Activated naive CD8-positive, alpha-beta T cell treated with anti-CD3 and anti-CD28 coated beads, Interleukin-2, amount 10 ng/mL, durations not matched to agents 7 days and 5 days (primary cell): ENCODE measurements at places on chromosomes 2 and 18. TPM values are rescaled to one million over a fixed set of nuclear protein-coding genes. Genes with fewer than 3 reads are reported as not detected.

Gene SULT1C2
- total RNA-seq = not detected

Gene NOP58
- 103 TPM for total RNA-seq

Gene ZEB2
- 19.6 TPM for total RNA-seq

Gene PLEKHH2
- 1.9 TPM for total RNA-seq

Gene DLGAP1
- not detected for total RNA-seq

Gene HOXD4
- not detected for total RNA-seq

Gene CHCHD5
- 35.2 TPM for total RNA-seq

Gene COL4A3
- not detected for total RNA-seq

DNA sequence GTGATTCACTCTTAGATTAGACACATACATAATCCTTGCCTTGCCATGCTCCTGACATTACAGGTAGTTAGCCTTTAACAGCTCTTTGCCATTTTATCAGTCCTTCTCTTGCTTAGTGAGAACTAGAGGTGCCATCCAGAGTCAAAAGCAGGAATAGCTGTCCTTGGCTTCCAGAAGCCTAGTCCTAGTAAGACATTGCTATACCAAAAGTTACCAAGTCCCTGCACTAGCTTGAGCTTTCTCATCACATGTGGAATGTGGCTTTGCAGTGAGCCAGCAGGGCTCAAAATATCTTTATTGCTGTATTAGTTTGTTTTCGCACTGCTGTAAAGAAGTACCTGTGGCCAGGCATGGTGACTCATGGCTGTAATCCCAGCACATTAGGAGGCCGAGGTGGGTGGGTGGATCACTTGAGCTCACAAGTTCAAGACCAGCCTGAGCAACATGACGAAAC lies 104.7 kb upstream of the NOSTRIN start:
- H3K4me1 ChIP-seq = no peaks in the 10 kb centered on the region
- H3K4me3 ChIP-seq = no peak overlapping the region
- DNase-seq = no peak
- H3K36me3 ChIP-seq = peaks cover 28% of the 10 kb centered on the region
- H3K27me3 ChIP-seq = no peaks in the 10 kb centered on the region

DNA sequence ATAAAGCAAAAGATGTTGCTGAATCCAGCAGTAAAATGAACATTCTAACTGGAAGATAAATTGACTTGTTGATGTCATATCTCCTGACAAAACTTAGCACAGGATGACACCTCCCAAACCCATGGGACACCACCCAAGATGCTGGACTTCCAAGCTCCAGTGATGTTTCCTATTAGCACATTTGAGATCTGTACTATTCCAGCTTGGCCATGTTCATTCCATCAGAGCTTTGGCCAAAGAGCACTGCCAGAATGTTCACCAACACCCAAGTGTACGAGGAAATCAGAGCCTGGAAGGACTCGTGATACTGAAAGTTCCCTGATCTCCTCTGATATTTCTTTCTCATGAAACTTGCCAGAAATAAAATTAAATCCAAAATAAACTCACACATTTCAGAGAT lies 44.7 kb downstream of the PID1 start:
- no peaks in the 10 kb centered on the region for H3K4me1 ChIP-seq
- no peak overlapping the region for H3K27ac ChIP-seq
- no peak for DNase-seq
- H3K4me3 ChIP-seq = no peak overlapping the region

GRCh38 chr2:158378926-158379325 lies 77.6 kb downstream of the CCDC148 start:
- H3K4me3 ChIP-seq = no peak overlapping the region
- H3K27ac ChIP-seq = no peak overlapping the region
- peaks cover 3% of the 10 kb centered on the region for H3K27me3 ChIP-seq

DNA sequence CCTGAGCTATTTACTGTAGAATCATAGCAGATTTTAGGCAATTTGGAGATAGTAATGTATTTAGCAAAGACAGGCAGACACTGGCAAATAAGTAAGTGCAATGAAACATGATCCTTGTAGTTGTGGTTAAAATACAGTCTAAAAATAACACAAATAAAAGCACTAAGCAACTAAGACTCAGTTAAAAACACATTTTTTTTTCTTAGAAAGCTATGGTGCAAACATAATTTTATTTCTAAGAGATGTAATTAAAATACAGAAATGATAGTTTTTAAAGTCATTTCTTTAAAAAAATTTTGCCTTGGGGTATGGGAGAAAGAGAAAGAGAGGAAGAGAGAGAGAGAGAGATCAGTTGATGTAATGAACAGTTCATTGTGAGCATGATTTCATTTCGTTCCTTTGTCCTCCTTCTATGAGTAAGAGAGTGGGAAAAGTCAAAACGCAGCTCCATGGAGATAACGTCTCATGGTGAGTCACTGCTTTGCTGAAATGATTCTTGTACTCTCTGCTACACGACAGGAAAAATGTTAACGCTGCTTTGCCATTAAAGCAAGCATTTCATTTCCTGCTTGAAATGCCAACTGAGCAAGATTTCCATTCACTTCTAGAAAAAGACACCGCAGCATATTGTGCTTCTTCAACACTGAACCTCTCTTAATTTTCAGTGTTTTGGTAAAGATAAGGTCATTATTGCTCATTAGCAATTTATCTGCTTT lies 61.3 kb upstream of the PGAP1 start:
- no peaks in the 10 kb centered on the region for H3K27me3 ChIP-seq
- peaks cover 68% of the 10 kb centered on the region for H3K36me3 ChIP-seq
- peak overlapping the region; percentile 76 for H3K4me3 ChIP-seq
- peaks cover 37% of the 10 kb centered on the region for H3K4me1 ChIP-seq
- peak overlapping the region; percentile 92 for H3K27ac ChIP-seq

DNA sequence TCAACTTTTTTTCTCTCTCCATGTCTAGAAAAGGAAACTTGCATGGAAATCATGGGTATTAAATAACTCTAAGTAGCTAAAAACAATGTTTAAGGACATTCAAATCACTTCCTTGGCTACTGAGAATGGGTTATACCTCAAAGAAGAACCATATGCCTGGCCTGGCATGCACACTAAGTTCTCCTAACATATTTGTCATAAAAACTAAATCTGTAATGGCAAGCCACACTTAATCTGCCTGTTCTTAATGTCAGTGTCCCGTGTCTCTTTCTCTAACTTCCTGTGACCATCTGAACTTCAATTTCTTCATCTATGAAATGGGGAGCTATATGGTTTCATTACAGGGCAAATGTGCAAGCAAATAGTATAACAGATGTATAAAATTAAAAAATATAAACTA lies 11.1 kb downstream of the PDE1A start:
- H3K27ac ChIP-seq = no peak overlapping the region
- no peaks in the 10 kb centered on the region for H3K27me3 ChIP-seq
- H3K36me3 ChIP-seq = no peaks in the 10 kb centered on the region

DNA sequence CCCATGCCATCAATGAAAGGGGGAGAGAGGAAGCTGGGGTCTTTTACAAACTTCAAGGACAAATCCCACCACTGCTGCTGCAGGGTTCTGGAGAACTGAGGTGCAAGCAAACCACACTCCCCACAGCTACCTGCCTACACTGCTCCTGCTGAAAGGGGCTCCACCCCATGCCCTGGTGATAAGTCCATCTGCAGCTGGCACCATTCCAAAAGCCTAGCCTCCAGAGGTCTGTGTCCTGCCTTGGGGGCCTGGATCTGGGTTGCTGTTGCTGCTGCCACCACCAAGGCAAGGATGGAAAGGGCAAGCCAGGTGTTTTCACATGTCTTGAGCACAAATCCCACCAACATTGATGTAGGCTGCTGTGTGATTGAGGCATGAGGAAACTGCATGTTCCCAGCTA lies 97.4 kb upstream of the UBE2E3 start:
- no peak overlapping the region for H3K27ac ChIP-seq
- peaks cover 8% of the 10 kb centered on the region for H3K27me3 ChIP-seq
- no peaks in the 10 kb centered on the region for H3K4me1 ChIP-seq
- H3K4me3 ChIP-seq = no peak overlapping the region

- H3K4me3 ChIP-seq = no peak overlapping the region
- H3K4me1 ChIP-seq = no peaks in the 10 kb centered on the region
- no peak for DNase-seq
- H3K27me3 ChIP-seq = peaks cover 13% of the 10 kb centered on the region
- H3K27ac ChIP-seq = no peak overlapping the region
These were observed 166.3 kb downstream of the NRP2 start for GRCh38 chr2:205848601-205849000.

GRCh38 chr2:231418820-231419640 lies 23.5 kb downstream of the B3GNT7 start:
- no peaks in the 10 kb centered on the region for H3K36me3 ChIP-seq
- no peak overlapping the region for H3K4me3 ChIP-seq
- peaks cover 1% of the 10 kb centered on the region for H3K4me1 ChIP-seq
- no peak overlapping the region for H3K27ac ChIP-seq
- no peak for DNase-seq
- H3K27me3 ChIP-seq = peaks cover 14% of the 10 kb centered on the region

DNA sequence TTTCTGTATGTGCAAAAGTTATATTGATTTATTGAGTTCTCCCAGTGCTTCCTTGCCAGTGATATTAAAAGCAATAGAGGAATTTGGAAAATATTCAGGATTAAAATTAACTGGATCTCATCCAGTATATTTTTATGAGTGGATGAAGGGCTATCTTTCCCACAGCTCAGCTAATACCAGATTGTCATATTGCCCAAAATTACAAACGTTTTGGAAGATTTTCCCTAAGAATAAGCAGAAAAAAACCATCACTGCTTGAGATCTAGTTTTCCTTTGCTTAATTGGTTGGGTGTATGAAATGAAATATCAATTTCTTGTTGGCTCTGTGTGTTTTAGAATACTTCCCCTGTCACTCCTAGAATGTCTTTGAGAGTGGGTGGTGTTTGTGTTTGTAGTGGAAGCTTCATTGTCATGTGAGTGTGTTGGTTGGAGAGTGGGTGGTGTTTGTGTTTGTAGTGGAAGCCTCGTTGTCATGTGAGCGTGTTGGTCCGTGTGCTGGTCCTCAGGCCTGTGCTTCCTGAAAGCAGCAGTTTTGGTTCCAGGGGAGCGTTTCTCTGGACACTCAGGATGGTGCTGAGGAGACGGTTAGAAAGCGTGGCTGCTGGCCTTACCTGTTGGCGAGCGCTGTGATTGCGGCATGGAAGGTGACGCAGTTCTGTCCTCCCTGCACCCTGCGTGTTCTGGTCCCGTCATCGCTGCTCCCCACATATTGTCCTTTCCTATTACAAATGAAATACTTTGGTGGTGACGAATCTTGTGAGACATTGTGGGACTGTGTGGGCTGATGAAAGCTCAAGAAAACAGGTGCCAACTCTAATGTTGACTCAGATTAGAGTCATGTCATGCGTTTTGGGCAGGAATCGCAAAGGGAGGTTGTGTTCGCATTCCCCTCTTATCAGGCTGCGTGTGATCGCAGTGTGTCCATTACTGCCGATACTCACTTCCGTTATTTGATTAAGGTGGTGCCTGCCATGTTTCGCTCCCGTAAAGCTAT lies 12.4 kb downstream of the ASB1 start:
- H3K27ac ChIP-seq = no peak overlapping the region
- peaks cover 12% of the 10 kb centered on the region for H3K4me1 ChIP-seq
- peaks cover 32% of the 10 kb centered on the region for H3K36me3 ChIP-seq
- H3K4me3 ChIP-seq = no peak overlapping the region
- DNase-seq = no peak

GRCh38 chr2:108169982-108170625 lies 69.7 kb upstream of the SULT1C3 start:
- no peak overlapping the region for H3K27ac ChIP-seq
- DNase-seq = no peak
- H3K4me1 ChIP-seq = no peaks in the 10 kb centered on the region
- no peaks in the 10 kb centered on the region for H3K27me3 ChIP-seq
- no peak overlapping the region for H3K4me3 ChIP-seq

DNA sequence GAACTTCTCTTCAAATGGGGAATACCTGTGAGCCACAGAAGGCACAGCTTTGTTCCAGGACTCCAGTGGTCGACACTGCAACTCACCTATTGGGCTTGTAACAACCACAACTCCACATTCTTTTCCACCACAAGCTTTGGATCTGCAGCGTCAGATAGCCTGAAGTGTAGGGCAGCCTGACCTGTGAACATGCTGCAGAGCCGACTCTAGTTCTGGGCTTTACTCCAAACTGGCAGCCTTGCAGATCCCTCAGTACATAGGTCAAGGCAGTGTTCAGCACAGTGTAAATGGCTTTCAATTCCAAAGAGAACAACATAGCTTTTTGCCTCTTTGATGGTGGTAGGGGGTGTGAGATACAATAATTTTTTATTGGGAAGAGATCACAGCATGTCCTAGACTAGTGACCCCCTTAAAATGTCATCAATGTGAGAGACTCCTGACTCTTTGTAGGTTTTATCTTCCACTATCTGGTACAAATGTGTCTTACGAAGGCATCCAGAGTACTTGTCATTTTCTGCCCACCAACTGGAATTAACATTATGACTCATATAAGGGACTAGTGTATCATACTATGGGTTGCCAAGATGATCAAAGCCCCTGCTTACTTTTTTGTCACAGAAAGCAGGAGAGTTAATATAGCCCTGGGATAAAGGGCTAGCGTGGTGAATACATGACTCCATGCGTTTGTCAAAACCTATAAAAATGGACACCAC lies 149.8 kb downstream of the COPS8 start:
- H3K4me3 ChIP-seq = no peak overlapping the region
- no peak overlapping the region for H3K27ac ChIP-seq
- DNase-seq = no peak
- no peaks in the 10 kb centered on the region for H3K4me1 ChIP-seq
- peaks cover 8% of the 10 kb centered on the region for H3K27me3 ChIP-seq

DNA sequence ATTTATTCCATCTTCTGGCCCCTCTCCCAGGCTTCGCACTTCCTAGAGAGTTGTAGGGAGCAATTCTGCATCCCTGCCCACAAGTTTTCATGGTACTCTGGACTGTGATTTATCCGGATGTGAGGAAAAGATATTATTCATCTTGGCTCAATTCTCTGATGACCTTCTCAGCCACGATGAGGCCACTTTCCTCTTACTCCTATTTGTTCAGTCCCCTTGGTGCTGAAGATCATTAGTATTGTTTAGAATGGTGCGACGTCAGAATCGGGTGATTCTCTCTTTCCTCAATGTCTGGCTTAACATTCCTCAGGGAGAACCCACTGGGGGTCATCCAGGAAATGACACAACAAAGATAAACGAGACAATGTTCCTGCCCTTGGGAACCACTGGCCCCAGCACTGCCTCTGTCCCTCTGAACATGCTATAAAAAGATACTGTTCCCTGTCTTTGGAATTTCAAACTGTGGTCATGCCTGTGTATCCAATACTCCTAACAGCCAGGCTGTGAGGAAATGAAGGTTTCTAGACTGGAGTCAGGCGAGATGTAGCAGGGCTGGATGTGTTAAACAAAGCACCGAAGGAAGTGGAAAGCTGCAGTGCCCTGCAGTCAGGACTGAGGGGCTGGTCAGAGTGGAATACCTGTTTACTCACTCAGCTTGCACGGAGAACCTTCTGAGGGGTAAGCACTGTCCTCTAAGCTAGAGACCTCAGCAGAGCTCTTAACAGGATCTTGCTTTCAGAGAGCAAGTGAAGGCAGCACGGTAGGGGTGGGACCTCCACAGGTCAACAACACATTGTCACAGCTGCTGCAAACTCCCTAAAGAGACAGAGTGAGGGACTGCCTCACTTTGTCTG lies 12.9 kb upstream of the GLI2 start:
- H3K4me3 ChIP-seq = no peak overlapping the region
- peaks cover 2% of the 10 kb centered on the region for H3K36me3 ChIP-seq
- peaks cover 10% of the 10 kb centered on the region for H3K27me3 ChIP-seq
- H3K4me1 ChIP-seq = no peaks in the 10 kb centered on the region

- DNase-seq = no peak
- no peak overlapping the region for H3K4me3 ChIP-seq
- no peak overlapping the region for H3K27ac ChIP-seq
These were observed 104.3 kb downstream of the CEP192 start for GRCh38 chr18:13095466-13095865.
